ENCODE measurements at places on chromosomes 11 and 22. TPM values are rescaled to one million over a fixed set of nuclear protein-coding genes. Genes with fewer than 3 reads are reported as not detected.

GRCh38 chr22:50445880-50446707 is 28.7 kb downstream of the SBF1 start:
- no peak for DNase-seq

- no peak for DNase-seq
Observed at GRCh38 chr11:33515347-33515746, 185.3 kb downstream of the C11orf91 start.

DNA sequence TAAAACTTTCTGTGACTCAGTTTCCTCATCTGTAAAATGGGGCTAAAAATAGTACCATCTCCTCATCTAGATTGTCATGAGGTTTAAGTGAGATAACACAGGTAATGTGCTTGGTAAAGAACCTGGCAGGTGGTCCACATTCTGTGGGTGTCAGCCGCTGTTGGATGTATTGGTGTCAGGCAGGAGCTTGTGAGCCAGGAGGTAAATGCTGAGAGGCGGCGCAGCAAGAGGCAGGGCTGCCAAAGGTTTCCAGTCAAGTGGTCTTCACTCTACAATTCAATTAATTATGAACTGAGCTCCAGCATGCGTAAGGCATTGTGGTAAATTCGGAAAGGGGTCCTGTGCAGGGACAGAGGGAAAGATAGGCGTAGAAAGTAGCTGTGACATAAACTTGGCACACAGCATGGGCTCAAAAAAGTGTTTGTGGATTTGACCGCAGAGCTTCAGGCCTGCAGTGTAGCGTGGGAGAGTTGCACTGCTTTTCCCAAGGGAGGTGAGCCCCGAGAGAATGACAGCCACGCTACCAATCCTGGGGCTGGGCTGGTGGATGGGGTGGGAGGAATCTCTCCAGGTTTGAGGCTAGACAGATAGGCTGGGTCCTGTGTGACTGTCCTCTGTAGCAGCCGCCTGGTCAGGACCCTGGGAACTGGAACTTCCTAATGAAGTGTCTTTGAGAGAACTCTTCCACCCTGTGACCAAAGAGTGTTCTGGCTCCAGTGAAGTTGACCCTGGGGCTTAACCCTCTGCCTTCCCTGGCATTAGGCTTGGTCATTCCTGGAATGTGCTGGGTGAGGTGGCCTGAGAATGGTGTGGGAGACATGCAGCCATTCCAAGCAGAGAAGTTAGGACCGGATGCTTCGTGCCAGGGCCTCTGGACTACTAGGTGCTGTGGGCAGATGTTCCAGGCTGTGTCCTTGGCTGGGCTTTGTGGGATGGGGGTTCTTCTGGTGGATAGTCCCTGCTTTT is 122.4 kb downstream of the FEZ1 start:
- DNase-seq = no peak

- DNase-seq = no peak
Observed at GRCh38 chr11:134413043-134413825, 1.2 kb upstream of the B3GAT1 start.

DNA sequence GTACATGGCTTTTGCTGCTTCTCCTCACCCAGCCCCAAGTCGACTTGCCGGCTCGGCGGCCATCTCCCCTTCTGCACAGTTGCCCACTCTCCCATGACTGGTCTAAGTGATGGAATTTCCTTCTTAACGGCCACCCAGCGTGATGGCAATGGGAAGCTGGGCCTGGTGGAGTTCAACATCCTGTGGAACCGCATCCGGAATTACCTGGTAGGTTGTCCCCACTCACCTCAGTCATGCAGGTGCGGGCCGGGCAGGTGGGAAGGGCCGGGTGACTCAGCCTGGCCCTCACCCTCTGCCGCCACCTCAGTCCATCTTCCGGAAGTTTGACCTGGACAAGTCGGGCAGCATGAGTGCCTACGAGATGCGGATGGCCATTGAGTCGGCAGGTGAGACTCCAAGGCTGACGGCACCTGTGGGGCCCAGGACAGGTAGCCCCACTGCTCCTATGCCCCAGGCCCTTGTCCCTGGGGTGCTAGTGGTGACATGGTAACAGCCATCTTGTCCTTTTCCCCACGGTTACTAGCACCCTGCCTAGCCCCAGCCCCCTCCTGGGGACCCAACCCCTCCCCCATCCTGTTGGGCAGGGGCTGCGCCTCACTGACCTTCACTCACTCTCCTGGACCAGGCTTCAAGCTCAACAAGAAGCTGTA is 28.1 kb downstream of the CAPN1 start:
- no peak for DNase-seq

- DNase-seq = no peak
Observed at GRCh38 chr11:57456960-57457642, 3.2 kb upstream of the RTN4RL2 start.

GRCh38 chr22:38861927-38862326 is 10.1 kb downstream of the CBX6 start:
- no peak for DNase-seq

The PTPN5 gene
- polyA plus RNA-seq = not detected

The BRSK2 gene
- polyA plus RNA-seq = 0.28 TPM

Data from BJ (cell line).